ENCODE measurements at places on chromosomes 7 and 10. TPM values are rescaled to one million over a fixed set of nuclear protein-coding genes. Genes with fewer than 3 reads are reported as not detected.

DNA sequence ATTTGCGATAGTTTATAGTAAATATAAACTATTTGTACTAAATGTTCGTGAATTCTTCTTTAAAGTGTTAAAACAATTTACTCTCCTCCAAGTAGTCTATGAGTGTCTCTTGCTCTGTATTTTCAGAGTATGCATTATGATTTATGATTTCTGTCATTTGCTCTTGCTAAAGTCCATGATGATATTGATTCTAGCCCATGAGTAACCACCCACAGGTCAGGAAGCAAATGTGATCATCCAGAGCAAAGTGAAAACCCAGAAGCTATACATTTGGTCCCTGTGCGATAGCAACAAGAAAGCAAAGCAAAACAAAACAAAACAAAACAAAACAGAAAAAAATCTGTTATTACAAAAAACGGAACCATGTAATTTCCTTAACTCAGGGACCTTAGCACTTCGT, 225.9 kb downstream of the HDAC9 start:
- H3K36me3 ChIP-seq: no peaks in the 10 kb centered on the region
- H3K27me3 ChIP-seq: no peaks in the 10 kb centered on the region
- H3K4me3 ChIP-seq: no peak overlapping the region

DNA sequence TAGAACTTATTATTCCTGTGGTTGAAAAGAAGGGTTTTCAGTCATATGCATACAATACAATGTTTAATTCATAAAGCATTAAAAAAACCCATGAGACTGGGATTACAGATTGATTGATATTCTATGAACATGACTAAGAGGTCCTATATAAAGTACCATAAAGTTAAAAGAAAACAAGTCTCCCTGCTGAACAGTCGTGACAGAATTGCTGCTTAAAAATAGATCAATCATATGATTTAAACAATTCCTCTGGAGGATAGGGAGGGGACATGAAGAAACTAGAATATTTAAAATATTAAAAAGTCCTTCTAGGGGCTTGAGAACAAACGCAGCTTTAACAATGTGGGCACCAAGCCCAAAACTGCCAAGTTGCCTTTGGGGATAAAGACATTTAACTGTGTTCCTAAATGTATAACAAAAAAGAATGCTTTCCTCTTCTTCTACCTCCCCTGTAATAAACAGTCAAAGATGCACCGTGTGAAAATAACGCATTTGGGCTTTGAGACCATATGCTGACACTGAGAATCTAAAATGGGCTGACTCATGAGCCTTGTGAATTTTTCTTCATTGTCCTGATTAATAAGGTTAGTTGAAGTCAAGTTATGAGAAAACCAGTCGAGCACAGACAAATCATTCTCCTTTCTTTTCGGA, 25.8 kb downstream of the TWIST1 start:
- H3K4me1 ChIP-seq: peaks cover 21% of the 10 kb centered on the region
- H3K36me3 ChIP-seq: no peaks in the 10 kb centered on the region
- no peak overlapping the region for H3K27ac ChIP-seq
- no peak for DNase-seq
- no peak overlapping the region for H3K4me3 ChIP-seq
- H3K27me3 ChIP-seq: no peaks in the 10 kb centered on the region

DNA sequence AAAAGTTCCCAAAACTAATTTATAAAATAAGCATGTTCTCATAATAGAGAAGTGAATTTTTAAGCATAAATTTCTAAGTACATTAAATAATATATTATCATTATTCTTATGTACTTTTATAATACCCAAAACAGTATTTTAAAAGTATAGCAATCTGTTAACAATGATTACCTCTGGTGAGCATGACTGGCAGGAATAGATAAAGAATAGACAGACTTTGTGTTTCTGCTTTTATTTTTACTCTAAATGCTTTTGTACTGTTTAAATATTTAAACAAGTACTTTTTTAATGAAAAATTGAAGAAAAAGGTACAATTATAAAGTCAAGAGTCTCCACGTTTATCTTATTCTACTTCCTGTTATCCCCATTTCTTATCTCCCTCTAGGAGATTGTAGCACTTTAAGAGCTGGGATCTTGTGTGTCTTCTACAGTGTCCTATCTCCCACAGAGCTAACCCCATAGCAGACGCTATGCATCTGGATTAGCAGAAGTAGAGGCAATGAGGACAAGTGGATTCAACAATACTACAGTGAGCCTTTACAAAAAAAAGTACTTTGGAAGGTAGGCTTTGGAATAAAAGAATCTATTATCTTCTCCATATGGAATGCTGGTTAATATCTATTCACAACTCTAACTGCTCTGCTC, 42.9 kb downstream of the IDE start:
- DNase-seq: no peak
- peaks cover 32% of the 10 kb centered on the region for H3K36me3 ChIP-seq
- no peak overlapping the region for H3K4me3 ChIP-seq
- H3K27me3 ChIP-seq: no peaks in the 10 kb centered on the region

DNA sequence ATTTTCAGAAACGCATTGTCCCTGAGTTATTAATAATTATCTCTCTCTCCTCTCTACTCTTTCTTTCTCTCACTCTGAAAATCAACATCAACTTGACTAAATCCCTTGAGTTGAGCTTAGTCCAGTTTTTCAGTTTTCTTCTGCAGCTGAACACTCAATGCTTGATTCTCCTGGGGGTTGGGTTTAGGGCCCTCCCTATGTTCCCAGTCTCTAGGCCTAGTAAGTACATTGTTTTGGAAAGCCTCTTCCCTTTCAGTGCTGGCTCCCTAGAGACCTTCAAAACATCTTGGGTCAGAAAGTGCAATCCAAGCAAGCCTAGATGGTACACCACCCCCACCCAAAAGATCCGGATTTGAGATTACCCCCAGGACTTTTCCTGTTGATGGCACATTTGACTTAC, 488.5 kb downstream of the LRMDA start:
- peaks cover 7% of the 10 kb centered on the region for H3K4me1 ChIP-seq
- H3K27ac ChIP-seq: no peak overlapping the region
- no peak for DNase-seq
- no peaks in the 10 kb centered on the region for H3K27me3 ChIP-seq
- H3K36me3 ChIP-seq: no peaks in the 10 kb centered on the region
- H3K4me3 ChIP-seq: no peak overlapping the region

- no peak overlapping the region for H3K27ac ChIP-seq
- no peak overlapping the region for H3K4me3 ChIP-seq
- no peaks in the 10 kb centered on the region for H3K27me3 ChIP-seq
- H3K36me3 ChIP-seq: peaks cover 13% of the 10 kb centered on the region
Observed at GRCh38 chr7:27916372-27916771, 176.4 kb downstream of the TAX1BP1 start.

- H3K27ac ChIP-seq: no peak overlapping the region
- no peak for DNase-seq
- H3K27me3 ChIP-seq: no peaks in the 10 kb centered on the region
- no peaks in the 10 kb centered on the region for H3K36me3 ChIP-seq
Observed at GRCh38 chr10:29946953-29947700, 112.3 kb downstream of the JCAD start.

DNA sequence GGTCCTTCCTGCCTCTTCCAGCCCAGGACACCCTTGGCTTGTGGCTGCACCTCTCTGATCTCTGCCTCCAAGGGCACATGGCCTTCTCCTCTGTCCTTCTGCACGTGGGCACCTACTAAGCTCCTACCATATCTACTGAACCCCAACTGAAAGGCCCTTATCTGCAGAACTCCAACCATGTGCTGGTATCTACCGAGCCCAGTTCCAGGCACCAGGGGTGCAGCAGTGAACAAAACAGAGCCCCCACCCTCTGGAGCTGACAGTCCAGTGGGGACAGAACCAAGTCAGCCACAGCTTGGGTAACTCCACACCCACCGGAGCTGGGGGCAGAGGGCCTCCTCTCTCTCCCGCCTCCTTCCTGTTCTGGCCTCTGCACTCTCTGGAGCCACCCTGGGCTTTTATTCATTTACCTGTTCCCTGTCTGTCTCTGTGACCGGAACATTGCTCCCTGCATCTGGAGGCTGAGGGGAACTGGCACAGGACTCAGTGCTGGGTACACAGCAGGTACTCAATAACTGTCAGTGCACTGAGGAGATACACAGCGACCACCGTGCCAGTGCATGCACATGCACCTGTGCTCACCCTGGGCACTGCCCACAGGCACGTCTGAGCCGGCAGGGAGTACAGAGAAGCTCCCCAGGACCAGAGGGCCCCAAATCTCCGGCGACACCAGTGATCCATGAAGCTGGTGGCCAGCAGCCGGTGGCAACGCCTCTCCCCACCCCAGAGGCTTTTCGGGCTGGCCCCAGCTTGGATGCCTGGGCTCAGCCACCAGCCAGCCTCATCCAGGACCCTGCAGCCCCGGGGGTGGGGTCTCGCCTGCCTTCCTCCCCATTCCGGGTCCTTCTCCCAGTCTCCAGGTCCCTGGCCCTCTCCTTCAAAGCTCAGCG, 2.0 kb downstream of the MICALL2 start:
- no peak for DNase-seq
- H3K4me3 ChIP-seq: no peak overlapping the region
- H3K4me1 ChIP-seq: peaks cover 16% of the 10 kb centered on the region
- H3K27ac ChIP-seq: peak overlapping the region; percentile 57
- no peaks in the 10 kb centered on the region for H3K36me3 ChIP-seq

GRCh38 chr7:8143151-8143874, 118.7 kb downstream of the ICA1 start:
- no peak overlapping the region for H3K4me3 ChIP-seq
- H3K4me1 ChIP-seq: peaks cover 30% of the 10 kb centered on the region
- no peaks in the 10 kb centered on the region for H3K36me3 ChIP-seq
- no peak for DNase-seq
- no peaks in the 10 kb centered on the region for H3K27me3 ChIP-seq

DNA sequence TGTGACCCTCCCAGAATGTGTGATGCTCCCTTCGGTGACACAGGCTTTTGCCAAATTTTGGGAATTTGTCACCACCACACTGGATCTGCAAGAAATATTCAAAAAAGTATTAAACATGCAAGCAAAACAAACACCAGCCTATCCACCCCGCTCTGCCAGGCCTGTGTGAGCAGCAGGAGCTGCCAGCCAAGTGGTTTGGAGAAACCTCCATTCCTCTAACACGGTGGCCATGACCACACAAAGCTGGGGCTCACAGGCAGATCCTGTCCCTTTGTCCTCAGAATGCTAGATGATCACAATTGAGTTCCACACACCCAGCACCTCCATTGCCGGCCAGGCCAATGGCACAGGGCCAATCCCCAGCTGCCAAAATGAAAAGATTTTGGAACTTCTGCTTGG, 261.9 kb upstream of the PPP2R2D start:
- H3K4me1 ChIP-seq: peaks cover 15% of the 10 kb centered on the region
- no peak overlapping the region for H3K4me3 ChIP-seq
- no peak for DNase-seq
- peaks cover 13% of the 10 kb centered on the region for H3K36me3 ChIP-seq
- no peak overlapping the region for H3K27ac ChIP-seq

DNA sequence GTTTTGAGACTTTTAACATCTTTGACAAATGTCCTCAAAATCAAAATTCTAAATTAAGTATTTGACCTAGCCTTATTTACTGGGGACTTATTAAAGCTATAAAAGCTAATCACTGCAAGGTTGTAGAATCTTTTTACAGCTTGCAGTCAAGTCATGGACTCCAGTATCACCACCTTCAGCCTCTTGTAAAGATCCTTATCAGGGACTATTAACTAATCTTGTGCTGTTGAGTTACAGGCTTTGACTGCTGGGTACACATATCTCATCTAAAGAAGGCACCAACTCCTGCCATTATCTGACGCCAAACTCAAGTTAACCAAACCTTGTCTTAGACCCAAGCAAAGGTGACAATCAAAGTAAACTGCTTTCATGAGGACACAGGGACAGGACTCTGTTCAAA, 621.0 kb upstream of the IGFBP3 start:
- no peak overlapping the region for H3K4me3 ChIP-seq
- DNase-seq: no peak
- peaks cover 24% of the 10 kb centered on the region for H3K4me1 ChIP-seq
- H3K27ac ChIP-seq: no peak overlapping the region
- peaks cover 30% of the 10 kb centered on the region for H3K27me3 ChIP-seq

DNA sequence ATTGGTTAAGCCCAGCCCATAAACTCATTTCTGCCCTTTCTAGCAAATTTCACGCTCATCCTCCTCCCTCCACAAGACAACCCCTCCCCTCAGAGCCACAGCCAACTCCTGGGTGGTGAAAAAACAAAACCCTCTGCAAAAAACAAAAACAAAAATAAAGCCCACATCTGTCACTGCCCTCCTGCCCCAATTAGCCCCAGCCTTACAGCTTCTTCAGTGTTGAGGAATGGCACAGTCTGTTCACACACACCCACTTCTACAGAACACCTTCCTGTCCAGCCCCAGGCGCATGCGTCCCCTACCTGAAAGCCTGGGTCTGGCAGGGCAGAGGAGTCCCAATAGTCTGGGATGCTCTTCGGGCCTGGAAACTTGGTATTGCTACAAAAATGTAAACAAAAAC, 34.4 kb downstream of the PARP12 start:
- no peak overlapping the region for H3K4me3 ChIP-seq
- H3K36me3 ChIP-seq: peaks cover 6% of the 10 kb centered on the region
- H3K27me3 ChIP-seq: no peaks in the 10 kb centered on the region

GRCh38 chr7:134589491-134589941, 40.6 kb downstream of the AKR1B15 start:
- peaks cover 32% of the 10 kb centered on the region for H3K36me3 ChIP-seq
- H3K27me3 ChIP-seq: peaks cover 11% of the 10 kb centered on the region
- H3K27ac ChIP-seq: no peak overlapping the region

- peaks cover 23% of the 10 kb centered on the region for H3K4me1 ChIP-seq
- H3K4me3 ChIP-seq: no peak overlapping the region
- no peaks in the 10 kb centered on the region for H3K27me3 ChIP-seq
- H3K36me3 ChIP-seq: no peaks in the 10 kb centered on the region
- H3K27ac ChIP-seq: no peak overlapping the region
Observed at GRCh38 chr7:33764752-33765451, 140.4 kb upstream of the BMPER start.

- DNase-seq: no peak
- peaks cover 25% of the 10 kb centered on the region for H3K36me3 ChIP-seq
- H3K27ac ChIP-seq: 0 out of 2 replicates have a peak overlapping the region, but pooled peaks have one; percentile 4
- H3K27me3 ChIP-seq: no peaks in the 10 kb centered on the region
Observed at GRCh38 chr7:155752756-155753445, 59.4 kb downstream of the SHH start.

GRCh38 chr7:102983602-102984001, 70.8 kb downstream of the LRRC17 start:
- H3K36me3 ChIP-seq: no peaks in the 10 kb centered on the region
- no peak for DNase-seq
- H3K4me3 ChIP-seq: no peak overlapping the region
- H3K27ac ChIP-seq: no peak overlapping the region
- peaks cover 6% of the 10 kb centered on the region for H3K4me1 ChIP-seq

DNA sequence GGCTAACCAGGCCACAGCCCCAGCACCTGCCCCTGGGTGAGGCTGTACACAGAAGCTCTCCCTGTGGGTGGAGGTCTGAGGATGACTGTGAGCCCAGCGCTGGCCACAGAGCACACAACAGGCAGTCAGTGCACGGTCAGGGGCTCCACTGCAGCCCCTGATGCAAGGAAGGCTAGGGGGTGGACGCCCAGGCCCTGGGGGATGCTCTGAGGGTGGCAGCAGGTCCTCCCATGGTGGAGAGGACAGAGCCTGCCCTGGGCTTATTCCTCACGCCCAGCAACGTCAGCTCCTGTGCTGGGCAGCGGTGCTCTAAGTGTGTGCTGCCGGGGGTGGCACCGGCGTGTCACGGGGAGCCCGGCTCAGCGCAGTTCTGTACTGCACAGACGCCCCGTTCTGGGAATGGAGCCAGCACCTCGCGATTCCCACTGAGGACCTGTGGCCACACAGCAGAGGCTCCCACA, 223.2 kb downstream of the MAD1L1 start:
- H3K4me1 ChIP-seq: no peaks in the 10 kb centered on the region
- H3K27me3 ChIP-seq: no peaks in the 10 kb centered on the region
- H3K4me3 ChIP-seq: no peak overlapping the region
- H3K27ac ChIP-seq: no peak overlapping the region

ENO4 gene
- 1.1 TPM for total RNA-seq

VAX1 gene
- total RNA-seq: not detected

EPO gene
- 0.63 TPM for total RNA-seq

GARIN1A gene
- not detected for total RNA-seq

INSIG1 gene
- total RNA-seq: 41.2 TPM

AKR1D1 gene
- 0.14 TPM for total RNA-seq

SLC39A12 gene
- total RNA-seq: not detected

LRMDA gene
- 0.48 TPM for total RNA-seq

EEF1AKMT2 gene
- total RNA-seq: 21.6 TPM

All from WTC11 (cell line).